ENCODE measurements at places on chromosomes 2 and 18.
A peak's percentile ranks its signal among the peaks of the same experiment; 100 is the strongest.

DNA sequence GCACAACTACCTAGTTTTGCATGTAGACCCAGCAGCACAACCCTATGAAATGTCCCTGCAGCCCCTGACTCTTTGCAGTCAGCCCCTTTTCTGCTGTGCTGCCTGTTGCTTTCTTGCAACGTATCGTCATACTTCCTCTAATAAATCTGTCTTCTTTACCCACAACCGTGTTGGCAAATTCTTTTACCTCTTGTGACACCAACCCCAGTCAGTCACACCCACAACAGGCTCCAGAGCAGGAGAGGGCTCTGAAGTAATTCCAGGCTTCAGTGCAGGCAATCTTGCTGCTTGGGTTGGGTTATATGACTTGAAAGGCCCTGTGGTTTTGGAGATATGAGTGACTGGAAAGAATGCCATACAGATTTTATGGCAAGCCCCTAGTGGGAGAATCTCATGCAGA is 79.1 kb upstream of the KCNH7 start:
- DNase-seq: no peak

GRCh38 chr2:44920751-44921150 is 20.8 kb upstream of the SIX3 start:
- no peak for DNase-seq

DNA sequence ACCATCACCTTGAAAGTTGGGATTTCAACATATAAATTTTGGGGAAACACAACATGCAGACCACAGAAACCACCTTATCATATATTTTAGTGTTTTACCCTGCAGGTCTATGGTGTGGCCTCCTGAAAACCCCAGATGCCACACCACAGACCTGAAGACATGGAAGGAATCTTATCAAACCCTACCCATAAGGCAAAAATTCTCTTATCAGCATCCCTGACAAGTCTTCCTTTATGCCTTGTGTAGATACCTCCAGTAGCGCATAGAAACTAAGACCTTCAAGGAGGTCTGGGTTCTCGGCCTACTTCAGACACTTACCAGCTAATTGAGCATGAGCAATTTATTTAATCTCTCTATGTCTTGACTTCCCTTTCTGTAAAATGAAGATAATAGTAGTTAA is 59.1 kb upstream of the SLC14A2 start:
- no peak for DNase-seq

- DNase-seq: no peak
Measured at GRCh38 chr18:41462946-41463345, 492.1 kb upstream of the PIK3C3 start.

DNA sequence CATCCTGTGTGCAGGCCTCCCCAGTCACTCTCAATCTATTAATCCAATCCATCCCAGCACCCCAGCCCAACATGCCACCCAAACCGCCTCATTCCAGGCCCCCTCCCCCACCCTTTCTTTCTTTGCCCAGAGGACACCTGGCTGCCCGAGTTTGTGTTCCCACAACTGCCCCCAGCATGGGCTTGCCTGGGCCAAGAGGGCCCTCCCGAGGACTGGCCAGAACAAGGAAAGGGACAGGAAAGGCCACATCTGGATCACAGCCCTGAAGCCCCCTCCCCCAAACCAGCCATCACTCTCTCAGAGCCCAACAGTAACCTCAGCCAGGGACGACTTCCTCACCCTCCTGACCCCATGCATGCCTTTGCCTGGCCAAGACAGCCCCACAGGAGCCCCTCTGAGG is 1.2 kb downstream of the TNS1 start:
- DNase-seq: no peak

- no peak for DNase-seq
Measured at GRCh38 chr2:223596208-223596607, 6.0 kb downstream of the SCG2 start.

DNA sequence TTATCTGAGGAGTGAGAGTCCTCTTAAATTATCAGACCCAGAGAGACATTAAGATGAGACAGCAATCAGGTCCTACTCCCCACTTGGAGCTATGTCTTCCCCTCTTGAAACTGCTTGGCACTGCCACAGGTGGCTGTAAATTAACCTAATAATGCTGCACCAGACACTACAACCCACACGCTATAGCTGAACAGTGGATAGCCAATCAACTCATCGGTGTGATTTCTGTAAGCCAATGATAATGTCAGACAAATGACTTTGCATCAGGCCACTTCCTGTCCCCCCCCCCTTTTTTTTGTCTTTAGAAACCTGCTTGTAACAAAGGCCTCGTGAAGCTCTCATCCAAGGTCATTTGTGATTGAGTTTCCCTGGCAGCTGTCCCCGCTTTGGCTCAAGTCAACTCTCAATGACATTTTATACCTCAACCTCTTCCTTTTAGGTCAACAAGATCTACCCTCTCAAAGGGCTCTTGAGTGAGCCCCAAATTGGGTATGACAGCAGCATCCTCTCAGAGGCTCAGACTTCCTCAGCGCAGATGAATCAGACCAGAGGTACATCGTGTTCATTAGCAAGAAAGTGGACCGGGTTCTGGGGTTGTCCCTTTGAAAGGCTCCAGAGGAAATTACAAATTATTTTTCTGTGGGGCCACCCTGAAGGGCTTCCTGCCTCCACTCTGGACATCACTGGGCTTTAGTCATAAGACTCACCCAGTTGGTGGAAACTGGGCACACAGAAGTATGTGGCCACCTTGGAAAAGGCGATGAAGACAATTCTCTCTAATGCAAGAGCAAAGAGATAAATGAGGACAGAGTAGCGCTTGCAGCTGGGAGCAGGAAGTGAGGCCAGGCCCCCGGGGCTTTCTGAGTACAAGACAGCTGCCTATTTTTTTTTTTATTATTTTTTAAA is 73.6 kb downstream of the COPS8 start:
- no peak for DNase-seq

DNA sequence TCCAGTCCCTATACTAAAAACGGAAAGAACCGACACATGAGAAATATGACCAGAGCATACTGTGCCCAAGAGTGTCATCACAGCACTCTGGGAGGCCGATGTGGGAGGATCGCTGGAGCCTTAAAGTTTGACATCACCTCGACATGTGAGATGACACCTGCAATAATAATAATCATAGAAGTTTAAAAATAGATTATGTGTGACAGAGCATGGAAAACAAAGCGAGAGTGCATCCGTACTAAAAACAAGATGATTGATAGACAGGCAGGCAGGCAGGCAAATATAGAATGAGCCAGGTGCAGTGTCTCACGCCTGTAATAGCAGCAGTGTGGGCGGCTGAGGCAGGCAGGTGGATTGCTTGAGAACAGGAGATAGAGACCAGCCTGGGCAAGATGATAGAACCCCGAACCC is 114.8 kb upstream of the ANKRD30BL start:
- DNase-seq: no peak

- peak; percentile 37 for DNase-seq
Measured at GRCh38 chr18:21853016-21853415, 112.4 kb downstream of the MIB1 start.

DNA sequence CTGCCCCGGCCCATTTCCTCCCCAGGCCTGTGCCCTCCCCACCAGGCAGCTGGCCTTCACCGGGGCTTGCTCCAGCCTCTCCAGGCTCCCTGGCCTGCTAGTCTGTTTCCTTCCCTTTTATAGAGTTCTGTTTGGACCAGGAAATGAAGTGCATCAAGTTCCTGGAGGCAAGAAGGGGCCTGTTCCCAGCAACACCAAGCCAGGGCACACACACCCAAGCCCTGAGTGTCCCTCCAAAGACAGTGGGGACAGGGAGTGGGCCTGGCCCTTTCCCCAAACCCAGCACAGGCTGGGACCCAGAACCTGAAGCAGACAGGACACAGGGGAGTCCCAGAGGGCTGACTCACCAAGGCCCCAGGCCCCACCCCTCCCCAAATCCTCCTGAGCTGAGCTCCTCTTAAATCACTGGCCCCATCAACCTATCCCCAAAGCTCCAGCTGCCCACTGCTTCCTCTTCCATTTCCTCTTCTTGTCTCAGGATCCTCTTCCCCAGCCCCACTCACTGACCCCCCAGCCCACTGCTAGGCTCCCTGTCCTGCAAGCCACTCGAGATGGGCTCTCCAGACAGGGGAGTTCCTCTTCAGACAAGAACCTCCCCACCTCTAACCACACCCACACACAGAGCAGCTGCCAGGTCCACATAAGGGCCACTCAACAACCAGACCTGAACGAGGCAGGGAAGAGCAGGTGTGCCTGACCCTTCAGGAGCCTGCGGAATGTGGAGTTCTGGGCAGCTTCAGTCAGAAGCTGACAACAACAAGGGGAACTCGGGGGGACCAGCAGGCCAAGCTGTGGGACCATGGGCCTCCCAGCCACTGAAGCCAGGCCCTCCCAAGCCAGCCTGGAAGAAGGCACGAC is 74.2 kb downstream of the TNS1 start:
- no peak for DNase-seq

GRCh38 chr18:25650201-25650941 is 298.4 kb upstream of the ZNF521 start:
- DNase-seq: no peak

- DNase-seq: no peak
Measured at GRCh38 chr2:235044501-235045271, 92.9 kb downstream of the SH3BP4 start.

DNA sequence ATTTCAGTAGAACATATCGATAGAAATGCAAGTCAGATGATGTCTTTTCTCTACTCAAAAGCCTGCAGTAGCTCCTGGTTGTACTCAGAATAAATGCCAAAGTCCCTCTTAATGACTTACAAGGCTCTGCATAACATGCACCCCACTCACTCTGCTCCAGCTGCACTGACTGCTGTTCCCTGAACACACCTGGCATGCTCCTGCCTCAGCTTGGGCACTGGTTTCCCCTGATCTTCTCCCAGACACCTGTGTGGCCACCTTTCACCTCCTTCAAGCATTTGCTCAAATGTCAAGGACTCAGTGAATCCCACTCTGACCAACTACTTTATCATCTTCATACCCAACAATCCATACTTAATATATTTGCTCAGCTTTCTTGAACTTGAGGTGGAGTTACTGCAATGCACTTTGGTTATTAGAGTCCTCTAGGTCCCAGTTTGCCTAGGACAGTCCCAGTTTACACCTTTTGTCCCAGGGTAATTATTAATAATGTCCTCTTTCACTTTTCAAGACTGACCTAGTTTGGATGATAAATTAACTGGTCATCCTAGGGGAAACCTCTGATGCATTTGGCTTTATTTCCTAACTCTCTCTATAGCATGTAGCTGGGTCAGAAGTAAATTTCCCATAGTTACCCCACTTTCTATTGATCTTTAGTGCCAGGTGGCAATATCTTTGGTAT is 44.1 kb downstream of the ACAA2 start:
- DNase-seq: no peak

GRCh38 chr2:143745060-143745459 is 615.8 kb downstream of the ARHGAP15 start:
- DNase-seq: no peak
